ENCODE measurements at places on chromosomes 12 and 14.
A peak's percentile ranks its signal among the peaks of the same experiment; 100 is the strongest.

GRCh38 chr14:66717561-66718140 is 209.7 kb downstream of the GPHN start:
- no peak for DNase-seq

DNA sequence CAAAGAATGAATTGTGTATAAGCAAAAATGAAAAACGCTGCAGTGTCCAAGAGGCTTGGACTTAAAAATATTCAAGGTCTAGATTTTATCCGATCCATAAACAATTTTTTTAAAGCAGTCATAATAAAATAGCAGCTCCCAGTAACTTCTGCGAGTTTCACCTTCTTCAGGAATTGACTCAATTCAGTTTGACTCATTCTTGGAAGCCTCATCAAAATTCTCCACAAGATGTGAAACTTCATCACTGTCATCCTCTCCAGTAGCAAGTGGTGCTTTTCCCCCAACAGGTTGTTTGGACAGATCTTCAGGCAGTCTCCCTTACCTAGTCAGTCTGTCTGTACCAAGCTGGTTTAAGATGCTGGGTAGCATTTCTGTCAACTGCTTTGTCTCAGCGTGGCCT is 93.5 kb upstream of the FOXG1 start:
- no peak for DNase-seq

GRCh38 chr12:96237035-96237434 is 42.9 kb downstream of the ELK3 start:
- DNase-seq, result no peak

- DNase-seq, result peak; percentile 36
Measured at GRCh38 chr12:76558684-76559399, 729 bp downstream of the OSBPL8 start.

DNA sequence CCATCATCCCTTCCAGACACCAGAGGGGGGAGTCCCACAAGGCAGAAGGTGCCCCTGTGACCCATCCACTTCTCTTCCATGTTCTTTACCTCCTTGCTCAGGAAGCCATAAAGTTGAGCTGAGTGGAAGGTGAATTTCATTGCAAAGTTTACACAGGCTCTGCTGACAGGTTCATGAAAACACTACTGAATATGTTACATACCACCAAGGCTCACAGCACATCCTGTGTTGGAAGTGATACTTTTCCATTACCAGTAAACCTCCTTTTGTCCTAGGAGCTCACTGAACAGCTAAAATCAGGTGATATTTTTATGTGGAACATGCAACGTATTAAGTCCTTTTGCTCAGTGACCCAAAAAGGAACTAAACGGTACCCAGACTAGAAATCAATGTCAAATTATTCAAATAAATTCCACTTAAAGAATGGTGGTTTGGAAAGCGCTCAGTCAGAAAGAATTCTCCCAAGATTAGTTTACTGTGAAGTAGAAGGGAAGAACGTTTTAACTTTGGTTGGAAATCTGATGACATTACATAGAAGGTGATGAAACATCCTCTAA is 196.2 kb upstream of the NUDT4 start:
- DNase-seq, result no peak

DNA sequence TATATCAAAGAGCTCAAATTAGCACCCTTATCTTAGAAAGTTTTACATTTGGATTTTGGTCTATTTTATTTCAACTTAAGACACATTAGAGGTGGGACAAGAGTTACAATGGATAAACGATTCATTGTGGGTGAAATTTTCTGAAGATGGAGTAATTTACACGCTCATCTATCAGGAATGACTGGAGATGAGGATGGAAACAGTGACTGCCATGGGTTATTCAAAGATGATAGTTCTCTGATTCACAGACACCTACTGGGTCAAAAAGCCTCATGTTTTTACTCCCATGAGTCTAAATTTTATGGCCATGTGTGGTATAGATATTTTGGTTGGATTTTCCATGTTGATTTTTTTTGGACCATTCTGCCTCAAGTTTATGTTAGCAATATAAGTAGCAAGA is 22.1 kb downstream of the SAMD4A start:
- DNase-seq, result no peak

DNA sequence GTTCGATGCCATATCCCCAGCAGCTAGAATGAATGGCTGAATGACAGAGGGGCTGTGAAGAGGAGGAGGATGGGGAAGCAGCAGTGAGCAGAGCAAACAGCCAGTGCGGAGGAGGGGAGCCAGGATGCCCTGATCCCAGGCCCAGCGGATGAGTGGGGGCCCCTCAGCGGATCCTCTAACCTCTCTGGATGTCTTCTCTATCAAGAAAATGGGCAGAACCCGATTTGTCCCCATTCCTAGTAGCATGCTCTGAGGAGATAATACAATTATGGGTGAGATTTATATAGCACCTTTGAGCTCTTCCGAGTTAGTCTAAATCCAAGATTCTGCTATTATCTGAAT is 30.0 kb upstream of the RPLP0 start:
- DNase-seq, result no peak

DNA sequence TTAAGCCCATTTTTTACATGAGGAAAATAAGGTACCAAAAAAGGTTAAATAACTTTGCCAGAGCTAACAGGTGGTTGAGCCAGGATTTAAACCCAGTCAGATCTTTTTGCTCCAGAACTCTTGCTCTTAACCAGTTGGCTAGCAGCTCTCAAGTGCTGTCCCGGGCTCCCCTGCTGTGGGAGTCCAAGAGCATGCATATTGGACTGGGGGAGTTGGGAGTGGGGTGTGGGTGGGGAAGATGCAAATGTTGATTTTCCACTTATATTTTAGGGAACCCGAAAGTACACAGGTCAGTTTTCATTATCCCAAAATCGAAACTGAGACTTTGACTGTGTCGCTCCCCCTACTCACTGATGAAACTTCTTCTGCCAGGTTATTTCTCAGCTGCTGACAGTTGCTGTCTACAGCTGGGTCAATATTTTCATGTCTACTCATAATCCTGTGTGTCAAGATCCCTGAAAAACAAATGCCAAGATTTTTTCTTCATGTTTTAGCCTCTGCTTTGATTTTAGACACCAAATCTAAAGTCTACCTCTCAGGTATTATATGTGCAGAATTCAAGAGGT is 172.3 kb upstream of the TMPO start:
- DNase-seq, result no peak

GRCh38 chr12:68497107-68497506 is 113.6 kb upstream of the RAP1B start:
- DNase-seq, result no peak

DNA sequence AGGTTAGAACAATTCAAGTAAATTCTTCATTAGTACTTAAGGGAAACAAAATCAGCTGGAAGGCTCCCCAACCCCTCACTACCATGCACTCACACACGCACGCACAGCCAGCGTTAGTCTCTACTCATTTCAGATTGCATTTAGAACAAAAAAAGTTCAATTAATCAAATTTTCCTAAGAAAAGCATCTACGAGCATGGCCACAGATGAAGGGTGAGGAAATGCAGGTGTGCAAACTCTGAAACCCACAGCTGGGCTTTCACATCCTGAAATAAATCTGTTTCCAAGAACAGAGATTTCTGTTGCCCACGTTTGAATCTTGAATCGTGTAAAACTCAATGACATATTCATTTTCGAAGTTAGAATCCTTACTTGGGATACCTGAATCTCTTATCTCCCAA is 62.6 kb downstream of the SEL1L start:
- no peak for DNase-seq

DNA sequence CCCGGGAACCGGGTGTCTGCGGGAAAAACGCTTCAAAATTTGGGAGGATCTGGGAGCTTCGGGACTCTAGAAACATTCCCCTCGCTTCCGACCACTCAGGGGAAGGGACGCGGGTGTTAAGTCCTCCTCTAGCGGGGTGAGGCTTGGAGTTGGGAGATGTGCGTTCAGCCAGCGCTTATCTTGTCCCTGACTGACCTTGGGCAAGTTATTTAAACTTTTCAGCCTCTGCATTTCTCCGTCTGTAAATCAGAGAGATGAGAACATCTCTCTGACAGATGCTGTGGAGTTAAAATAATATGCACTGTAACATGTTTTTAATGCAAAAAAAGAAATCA is 76.9 kb upstream of the ANO4 start:
- no peak for DNase-seq

DNA sequence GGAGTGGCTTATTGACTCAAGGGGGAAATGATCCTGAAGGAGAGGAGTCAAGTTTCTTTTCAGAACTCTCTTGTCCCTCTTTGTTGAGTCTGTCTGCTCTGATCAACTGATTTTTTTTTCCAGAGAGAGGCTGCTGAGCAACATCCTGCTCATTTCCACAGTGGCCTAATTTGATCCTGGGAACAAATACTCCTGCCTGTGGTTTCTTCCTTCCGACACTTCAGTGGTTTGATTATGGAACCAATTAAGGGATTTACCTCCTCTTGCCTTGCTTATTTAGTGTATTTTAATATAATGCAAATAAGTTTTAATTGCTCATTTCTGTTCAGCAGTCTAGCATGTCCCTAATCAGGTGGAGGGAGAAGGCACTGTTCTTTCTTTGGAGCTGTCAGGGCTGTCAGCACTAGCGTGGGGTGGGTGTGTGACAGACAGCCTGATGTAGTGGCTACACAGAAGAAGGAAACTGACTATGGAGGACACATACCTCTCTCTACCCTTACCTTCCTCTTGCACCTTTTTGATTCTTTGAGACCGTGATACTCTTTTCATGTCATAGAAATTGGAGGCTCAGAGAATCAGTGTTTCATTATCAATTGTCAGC is 344.9 kb upstream of the STXBP6 start:
- DNase-seq, result no peak

DNA sequence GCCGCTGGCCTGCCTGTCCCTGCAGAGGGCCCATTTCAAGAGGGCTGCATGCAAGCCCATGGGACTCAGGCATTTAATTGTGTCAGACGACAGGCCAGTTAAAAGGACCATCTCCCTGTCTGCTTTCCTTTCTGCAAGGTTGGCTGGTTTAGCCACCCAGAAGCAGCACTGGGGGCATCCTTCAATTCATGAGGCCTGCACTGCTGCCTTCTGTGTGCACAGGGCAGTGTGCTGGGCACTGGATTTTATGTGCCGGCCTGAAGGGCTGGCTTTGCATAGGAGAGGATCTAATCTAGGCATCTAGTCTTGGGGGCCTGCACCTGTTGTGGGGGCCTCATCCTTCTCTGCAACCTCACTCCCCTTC is 114.1 kb upstream of the FKBP4 start:
- DNase-seq, result peak; percentile 49

DNA sequence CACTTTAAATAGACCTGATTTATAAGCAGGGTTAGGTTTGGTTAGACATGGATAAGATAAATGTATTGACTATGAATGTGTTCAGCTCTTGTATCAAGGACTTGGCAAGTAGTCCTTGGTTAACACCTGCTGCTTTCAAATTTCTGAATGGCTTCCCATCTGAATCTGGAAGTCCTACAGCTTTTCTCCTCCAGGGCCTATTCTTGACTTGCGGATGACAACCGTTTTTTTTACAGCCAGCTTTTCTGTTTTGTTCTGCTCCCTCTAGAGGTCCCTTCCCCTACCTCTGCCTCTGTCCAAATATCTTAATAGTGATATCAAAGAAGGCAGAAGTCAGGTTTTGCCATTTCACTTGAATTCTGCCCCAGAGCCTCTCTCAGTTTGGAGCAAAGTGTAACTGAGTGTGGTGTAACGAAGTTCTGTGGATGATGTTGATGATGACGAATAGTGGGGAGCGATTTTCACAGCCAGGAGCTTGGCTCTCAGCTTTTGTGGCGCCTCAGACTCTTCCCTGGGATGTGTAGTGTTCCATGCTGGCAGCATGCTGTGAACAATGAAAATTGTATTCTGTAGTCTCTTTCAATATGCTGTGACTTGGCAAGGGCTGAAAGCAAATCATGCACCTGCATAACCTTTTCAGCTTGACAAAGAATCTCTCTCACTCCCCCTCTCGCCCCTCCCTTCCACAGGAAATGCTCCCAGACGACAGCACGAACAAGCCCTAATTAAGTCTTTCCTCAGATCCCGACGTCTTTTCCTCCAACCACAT is 5.0 kb upstream of the SLC4A8 start:
- peak; percentile 94 for DNase-seq

DNA sequence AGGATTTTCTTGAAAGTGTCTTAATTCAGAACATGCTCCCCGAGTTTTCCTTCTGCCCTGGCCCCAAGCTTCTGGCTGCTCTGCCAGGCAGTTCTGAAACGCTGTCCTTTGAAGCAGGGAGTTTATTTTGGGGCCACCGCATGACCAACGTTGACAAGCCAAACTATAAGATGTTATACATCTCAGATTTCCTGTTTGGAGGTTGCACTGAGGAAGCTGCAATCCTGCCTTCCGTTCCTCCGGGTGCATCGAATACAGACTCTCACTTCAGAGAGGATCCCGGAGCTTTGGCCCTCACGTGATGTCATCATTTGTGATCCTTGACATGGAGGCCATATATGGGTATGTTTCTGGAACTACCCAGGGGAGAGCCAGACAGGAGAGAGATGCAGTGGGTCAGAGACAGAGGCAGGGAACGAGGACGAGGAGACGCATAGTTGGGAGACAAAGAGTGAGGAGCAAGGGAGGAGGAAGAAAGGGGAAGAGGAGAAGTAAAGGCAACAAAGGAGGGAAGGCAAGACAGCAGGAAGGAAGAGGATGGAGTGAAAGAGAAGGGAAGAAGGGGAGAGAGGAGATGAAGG is at the start of gene ASB2:
Gene ASB2, minus strand, starts transcription at position 94 of the 581 bp plus-strand sequence. CDS start 12,031 bp downstream, outside the sequence.
- DNase-seq, result no peak

DNA sequence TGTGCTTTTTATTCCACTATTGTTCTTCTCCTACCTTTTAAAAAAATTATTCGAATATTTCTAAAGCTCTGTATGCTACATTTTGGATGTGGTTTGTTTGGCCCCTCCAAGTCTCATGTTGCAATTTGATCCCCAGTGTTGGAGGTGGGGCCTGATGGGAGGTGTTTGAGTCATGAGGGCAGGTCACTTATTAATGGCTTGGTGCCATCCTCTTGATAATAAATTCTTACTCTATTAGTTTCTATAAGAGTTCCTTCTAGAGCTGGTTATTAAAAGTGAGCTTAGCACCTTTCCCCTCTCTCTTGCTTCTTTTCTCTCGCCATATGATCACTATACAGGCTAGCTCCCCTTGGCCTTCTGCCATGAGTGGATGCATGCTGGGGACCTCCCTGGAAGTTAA is 445.6 kb upstream of the PDE3A start:
- no peak for DNase-seq

GRCh38 chr12:26374934-26375680 is 179.7 kb downstream of the SSPN start:
- DNase-seq, result no peak

GRCh38 chr12:45191239-45191638 is 24.7 kb upstream of the ANO6 start:
- DNase-seq, result no peak

GRCh38 chr12:59067083-59067482 is 146.8 kb upstream of the LRIG3 start:
- DNase-seq, result no peak

- no peak for DNase-seq
Measured at GRCh38 chr12:92533280-92533890, 169.4 kb upstream of the PLEKHG7 start.

Data from NCI-H345 (cell line).